ENCODE measurements at places on chromosomes 5 and 9.

GRCh38 chr9:136835932-136836904, 6.1 kb upstream of the AJM1 start:
- DNase-seq = no peak

GRCh38 chr9:101400120-101400519, 1.5 kb downstream of the ZNF189 start:
- DNase-seq = no peak

DNA sequence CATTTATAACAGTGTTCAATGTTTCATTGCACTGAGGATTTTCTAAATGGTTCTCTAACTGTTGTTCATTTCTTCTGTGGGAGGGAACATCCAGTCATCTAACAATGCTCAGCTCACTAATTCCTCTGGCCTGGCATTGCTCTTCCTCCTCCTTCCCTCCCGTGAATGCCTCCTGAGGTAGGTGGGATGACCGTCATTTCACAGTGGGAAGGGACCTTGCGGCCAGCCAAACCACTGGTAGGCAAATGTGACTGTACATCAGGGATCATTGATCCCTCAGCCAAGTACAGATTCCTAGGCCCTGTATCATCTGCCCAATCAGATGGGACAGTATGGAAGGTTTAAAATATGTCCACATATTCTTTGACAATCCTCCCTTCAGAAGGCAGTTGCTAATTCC, 23.7 kb upstream of the VDAC1 start:
- DNase-seq = no peak

DNA sequence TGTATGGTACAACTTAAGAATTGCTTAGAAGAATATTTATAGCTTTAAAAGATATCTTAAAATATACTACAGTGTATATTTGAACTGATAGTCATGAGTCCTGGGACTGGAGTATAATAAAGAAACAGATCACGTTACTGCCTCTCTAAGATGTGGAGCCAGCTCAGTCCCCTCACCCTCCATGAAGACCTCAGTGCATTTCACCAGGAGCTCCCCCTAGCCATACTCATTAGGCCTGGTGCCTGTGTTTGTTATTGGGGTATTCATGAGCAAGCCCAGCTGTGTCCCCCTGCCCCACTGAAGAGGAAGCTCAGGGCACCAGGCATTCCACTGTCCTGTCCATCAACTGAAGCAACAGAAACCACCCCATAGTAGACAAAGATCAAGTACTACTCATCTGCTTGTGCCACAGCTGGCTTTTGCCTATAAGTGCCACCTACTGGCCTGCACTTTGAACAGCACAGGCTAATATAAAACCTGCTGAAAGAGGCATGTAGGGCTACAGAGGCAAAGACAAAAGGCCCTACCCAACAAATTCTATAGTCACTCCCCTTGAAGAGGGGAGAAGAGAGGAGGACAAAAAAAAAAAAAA, 850.2 kb upstream of the NUDT12 start:
- DNase-seq = peak; percentile 54

DNA sequence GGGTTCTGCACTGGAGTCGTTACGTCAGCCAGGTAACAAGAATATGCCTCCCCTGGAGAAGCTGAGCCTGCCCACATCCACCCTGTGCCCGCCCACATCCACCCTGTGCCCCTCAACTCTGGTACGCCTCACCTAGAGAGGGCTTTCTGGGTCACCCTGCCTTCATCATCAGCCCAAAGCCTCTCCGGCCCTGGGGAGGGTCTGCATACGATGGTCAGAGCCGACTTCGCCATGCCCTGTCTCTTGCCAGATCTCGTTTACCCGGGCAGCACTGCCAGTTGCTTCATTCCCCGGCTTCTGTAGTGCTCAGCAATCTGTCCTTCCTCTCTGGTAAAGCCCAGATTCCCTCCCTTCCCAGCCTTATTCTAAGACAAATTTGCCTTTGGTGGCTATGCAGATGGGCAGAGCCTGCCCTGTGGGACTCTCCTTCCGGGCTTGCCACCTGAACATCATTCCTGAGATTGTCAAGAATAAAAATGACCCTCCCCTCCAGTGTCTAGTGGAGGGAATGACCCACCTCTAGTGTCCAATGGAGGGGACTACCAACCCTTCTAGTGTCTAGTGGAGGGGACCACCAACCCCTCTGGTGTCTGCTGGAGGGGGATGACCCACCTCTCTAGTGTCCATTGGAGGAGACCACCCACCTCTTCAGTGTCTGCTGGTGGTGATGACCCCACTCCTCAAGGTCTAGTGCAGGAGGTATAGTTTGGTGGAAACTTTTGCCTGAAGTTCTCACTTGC, 3.4 kb downstream of the PLEKHG4B start:
- no peak for DNase-seq

DNA sequence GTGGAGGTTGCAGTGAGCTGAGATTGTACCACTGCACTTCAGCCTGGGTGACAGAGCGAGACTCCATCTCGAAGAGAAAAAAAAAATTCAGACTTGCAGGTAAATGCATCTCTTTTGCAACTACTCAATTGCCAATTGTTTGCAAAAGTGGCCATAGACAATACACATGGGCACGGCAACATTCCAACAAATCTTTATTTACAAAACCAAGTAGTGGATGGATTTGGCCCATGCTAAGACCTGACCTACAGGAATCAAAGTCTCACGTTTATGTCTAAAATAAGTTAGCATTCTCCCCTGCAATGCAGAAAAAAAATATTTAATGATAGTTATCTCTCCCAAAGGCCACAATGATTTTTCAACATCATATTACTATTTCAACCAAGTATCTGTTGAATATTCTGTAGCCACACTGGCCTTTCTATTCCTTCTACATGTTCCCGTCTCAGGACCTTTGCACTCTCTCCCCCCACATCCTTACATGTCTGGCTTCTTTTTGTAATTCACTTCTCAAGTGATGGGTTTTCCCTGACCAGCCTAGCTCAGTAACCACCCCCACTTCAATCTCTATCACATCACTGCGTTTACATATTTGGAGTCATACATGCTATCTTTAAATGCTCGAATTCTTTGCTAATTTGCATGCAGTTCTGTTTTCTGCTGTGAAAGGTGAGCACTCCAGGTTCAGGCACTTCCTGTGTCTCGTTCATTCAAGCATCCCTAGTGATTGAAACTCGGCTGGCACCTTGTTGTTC, 54.2 kb downstream of the FNBP1 start:
- no peak for DNase-seq

Data from SW 1271 (cell line).